ENCODE measurements at places on chromosomes 7 and 10.

DNA sequence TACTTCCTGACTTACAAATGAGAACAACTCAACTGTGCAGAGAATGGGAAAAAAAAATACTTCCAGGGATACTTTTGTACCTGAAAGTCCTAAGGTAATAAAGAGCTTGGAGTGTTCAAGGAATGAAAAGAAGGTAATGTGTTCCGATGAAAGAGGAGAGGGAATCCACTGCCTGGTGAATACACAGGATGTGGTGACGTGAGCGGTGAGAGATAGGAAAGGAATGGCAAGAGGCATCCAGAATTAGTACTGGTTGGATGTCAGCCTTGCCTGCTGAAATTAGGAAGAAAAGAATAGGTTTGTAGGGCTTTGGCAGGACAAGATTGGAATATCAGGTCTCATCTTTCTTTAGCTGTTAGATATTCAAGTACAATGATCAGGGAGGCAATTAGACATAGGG is 347.7 kb downstream of the POM121L12 start:
- no peak for DNase-seq

GRCh38 chr10:20897146-20897825 is at the start of gene NEBL:
Gene NEBL (minus strand): TSS chr10:20897311. CDS start chr10:20897205, 106 bp downstream.
- no peak for DNase-seq

GRCh38 chr10:104336821-104337467 is 1.3 kb downstream of the ITPRIP start:
- DNase-seq, result no peak

DNA sequence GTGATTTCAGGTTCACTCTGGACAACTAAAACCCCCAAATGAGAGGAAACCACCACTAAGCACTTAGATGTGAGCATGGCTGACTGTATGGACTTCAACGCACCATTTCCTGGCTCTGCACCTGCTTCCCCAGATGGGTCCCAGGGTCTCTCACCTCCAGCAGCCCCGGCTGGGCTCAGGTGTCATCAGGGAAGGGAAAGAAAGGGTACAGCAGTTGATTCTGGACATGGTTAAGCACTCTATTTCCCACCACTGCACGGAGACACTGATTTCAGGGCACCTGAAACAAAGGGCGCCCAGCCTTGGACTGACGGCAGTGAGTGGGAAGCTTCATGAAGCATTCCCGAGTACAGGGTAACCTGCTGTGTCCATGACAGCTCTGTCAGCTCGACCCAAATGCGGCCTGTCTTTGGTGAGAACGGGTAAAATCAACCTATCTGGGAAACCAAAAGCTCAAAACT is 19.0 kb downstream of the FAM53B start:
- no peak for DNase-seq

DNA sequence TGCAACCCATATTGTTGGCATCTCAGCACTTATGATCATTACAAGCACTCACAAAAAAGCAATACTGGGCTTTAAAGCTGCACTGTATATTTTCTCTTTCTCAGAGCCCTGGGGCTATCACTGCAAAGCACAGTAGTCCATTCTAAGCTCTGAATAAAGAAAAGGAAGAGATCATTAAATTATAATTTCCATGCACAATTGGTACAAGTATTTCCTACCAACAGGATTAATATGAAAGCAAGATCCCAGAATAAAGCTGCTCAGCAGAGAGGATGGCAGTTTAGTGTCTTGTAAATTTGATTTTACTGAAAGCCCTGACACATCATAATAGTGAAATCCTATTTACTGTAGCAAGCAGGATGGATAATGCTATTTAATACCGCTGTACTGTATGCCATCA is 205.3 kb downstream of the CHCHD3 start:
- DNase-seq, result no peak

- no peak for DNase-seq
Measured at GRCh38 chr7:34130558-34131295, 225.4 kb downstream of the BMPER start.

DNA sequence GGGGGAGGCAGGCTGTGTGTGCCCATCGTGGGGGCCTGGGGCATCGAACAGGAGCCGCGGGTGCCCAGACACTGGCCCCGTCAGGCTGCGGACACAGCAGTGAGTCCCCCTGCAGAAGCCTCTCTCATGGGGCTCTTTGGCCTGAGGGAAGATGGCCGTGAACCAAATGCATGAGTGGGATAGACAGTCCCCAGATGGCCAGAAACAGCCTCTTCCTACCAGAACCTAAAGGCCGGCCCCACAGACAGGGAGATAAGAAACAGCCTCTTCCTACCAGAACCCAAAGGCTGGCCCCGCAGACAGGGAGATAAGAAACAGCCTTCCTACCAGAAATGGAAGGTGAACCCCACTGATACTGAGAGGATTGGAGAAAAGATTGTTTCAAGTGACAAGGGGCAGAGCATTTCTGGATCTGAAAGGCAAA is 16.6 kb downstream of the IDI2 start:
- DNase-seq, result no peak

GRCh38 chr7:17071866-17072265 is 190.1 kb upstream of the AGR3 start:
- DNase-seq, result no peak
